Substantia nigra (tissue), 51 donors: ENCODE measurements at places on chromosomes 5 and 9.

- no peak for DNase-seq
These were observed 13.5 kb downstream of the WDR5 start for GRCh38 chr9:134149380-134149779.

- no peak for DNase-seq
These were observed 368.8 kb upstream of the SPATA31A5 start for GRCh38 chr9:60545346-60545877.

GRCh38 chr9:13744261-13744901 lies 464.9 kb upstream of the MPDZ start:
- DNase-seq: no peak

DNA sequence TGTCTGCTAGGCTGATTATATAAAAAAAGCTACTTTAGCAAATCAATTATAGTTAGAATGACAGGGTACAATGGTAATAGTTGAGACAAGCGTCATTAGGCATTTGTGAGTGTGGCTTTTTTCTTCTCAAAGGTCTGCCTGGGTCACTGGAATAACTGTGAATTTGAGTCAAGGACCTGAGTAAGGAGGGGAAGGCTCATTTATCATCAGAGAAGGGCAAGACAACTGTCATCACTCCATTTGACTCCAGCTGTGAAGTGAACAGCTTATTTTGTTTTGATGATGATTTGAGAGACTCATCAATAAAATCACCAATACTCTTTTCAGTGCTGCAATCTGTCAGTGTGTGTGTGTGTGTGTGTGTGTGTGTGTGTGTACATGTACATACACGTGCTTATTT lies 118.6 kb downstream of the MAT2B start:
- DNase-seq: no peak

GRCh38 chr5:36403632-36404311 lies 102.1 kb upstream of the RANBP3L start:
- DNase-seq: no peak

- no peak for DNase-seq
These were observed 76.6 kb downstream of the MAPKAP1 start for GRCh38 chr9:125630436-125630835.

DNA sequence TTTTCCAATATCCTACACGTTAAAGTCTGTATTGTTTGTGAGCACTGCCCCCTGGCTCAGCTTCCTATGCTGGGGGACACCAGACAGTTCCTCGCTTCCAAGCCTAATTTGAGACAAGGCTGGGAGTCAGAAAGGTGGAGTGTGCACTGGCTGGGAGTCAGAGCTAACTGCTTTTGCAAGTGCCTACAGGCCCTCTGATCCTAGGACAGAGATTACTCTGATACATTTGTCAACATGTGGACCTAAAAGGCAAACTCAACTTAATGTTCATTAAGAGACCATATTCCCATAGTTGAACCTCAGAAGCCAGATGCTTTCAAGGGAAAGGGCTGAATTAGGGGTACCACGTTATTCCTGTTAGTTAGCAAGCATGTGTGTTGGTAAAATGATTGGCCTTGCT lies 80.8 kb downstream of the NIPSNAP3B start:
- DNase-seq: no peak

DNA sequence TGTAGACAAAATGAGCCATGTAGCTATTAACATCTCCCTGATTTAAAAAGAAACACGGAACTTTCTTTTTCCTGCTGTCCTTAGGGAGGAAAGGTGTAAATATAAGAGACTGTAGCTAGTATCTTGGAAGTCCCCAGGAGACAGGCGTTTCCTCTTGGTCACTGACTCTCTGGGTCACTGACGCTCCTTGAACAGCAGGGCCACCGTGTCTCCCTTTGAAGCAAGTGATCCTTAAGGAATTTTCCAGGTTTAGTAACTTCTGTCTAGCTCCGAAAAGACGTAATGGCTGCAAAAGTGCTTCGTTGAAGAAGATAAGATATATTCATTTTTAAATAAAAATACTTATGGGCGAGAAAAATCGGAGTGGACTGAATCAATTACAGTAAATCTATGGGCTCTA lies 745 bp upstream of the CLTA start:
- no peak for DNase-seq

- DNase-seq: no peak
These were observed 14.5 kb upstream of the WNK2 start for GRCh38 chr9:93169444-93169843.

GRCh38 chr9:79166005-79166404 lies 405.8 kb upstream of the TLE4 start:
- no peak for DNase-seq

DNA sequence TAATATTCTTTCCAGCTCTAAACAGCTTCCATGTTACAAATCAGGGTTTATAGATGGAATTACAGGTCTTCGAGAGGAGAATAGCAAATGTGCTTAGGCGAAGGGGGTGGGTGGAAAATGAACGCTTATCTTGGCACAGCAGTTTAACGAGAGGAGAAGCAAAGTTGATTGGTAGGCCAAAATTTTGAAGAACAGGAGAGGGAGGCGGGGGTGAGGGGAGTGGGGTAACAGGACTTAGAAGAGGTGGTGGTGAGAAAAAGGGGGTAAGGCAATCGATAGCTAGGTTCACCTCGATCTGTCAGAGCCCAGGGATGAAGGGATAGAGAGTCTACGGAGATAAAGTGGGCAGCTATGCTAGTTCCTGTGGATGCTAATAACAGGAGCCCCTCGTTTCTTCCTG lies 764 bp downstream of the ANKRA2 start:
- no peak for DNase-seq

DNA sequence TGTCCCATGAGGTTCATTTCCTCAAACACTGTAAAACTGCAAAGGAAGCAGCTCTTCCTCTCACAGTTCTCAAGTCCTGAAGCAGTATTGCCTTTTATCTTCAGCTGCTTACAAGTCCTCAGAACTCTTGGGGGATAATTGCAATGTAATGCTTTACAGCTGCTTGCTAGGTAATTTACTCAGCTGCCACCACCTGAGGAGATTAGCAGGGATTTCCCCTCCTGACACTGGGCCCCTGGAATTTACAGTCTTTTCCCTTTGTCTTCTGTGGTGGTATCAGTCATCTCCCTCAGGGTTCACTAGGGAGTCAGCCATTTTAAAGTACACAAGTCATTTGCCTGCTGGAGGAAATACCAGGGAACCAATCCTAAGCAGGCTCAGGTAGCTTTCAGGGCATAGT lies 754.3 kb upstream of the GRAMD2B start:
- DNase-seq: no peak
